Left renal pelvis (tissue), 4 donors: ENCODE measurements at places on chromosomes 7 and 10.

DNA sequence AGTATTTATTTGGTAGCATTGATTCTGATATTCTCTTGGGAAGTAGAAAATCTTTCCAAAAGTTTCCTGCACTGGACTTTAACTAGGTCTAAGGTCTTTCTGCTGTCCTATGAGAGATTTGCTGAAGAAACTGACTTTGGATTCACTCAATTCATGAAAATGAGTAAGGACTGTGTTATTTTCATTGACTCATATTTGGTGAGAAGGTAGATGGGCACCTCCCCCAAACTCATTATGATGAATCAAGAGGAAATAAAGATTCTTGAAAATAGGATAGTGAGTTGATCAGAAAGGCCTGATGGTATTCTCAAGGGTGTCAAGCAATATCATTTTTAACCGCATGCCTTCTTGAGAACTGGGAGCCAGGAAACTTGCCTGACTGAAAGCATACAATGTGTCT, 110.3 kb downstream of the RNF133 start:
- DNase-seq: no peak

DNA sequence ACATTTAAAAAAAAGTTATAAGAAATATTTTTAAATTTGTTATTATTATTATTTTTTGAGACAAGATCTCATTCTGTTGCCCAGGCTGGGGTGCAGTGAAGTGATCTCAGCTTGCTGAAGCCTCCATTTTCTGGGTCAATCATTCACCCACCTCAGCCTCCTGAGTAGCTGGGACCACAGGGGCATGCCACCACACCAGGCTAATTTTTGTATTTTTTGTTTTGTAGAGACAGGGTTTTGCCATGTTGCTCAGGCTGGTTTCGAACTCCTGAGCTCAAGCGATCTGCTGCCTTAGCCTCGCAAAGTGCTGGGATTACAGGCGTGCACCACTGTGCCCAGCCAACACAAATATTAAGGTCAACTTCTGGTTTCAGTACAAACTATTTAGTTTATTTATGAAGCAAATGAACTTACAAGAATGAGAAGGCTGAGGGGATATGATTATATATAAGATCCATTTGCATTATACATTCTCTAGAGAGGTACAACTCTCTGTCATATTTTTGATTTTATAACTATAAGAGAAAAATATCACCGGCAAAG, 45.9 kb upstream of the FAM133B start:
- DNase-seq: no peak

DNA sequence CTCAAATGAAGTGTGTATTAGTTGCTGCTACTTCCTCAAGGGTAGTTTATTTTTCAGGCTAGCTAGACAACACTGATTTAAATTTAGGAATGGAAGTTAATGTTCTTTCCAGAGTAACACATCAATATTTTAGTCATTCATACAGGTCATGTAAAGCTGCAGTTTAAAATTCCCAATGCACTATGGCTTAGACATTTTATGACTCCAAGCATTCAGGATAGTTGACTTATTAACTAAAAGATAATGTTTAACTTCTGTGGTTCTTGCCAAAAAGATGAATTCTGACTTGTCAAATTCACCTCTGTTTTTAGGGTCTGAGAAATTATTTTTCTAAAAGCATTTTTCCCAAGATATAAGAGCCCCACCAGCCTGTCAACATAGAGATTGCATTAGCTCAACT, 131.9 kb downstream of the TFPI2 start:
- DNase-seq: no peak

DNA sequence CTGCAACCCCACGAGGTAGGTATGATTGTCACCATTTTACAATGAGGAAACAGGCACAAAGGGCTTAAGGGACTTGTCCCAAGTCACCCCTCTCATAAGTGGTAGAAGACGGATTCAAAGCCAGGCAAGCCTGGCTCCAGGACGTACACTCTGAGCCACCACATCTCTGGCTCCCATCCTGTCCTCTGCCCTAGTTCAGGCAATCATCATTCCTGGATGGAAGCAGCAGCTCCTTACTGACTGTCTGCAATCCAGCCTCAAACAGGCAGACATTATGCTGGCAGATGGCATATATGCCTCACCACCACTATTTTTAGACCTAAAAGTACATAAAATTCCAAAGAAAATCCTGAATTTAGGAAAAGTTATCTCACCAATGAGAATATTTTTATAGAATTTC, 100.7 kb downstream of the USP6NL start:
- no peak for DNase-seq

GRCh38 chr10:99429517-99430095, 818 bp downstream of the GOT1 start:
- DNase-seq: no peak

GRCh38 chr10:120490288-120490687, 33.3 kb downstream of the PLPP4 start:
- DNase-seq: no peak

DNA sequence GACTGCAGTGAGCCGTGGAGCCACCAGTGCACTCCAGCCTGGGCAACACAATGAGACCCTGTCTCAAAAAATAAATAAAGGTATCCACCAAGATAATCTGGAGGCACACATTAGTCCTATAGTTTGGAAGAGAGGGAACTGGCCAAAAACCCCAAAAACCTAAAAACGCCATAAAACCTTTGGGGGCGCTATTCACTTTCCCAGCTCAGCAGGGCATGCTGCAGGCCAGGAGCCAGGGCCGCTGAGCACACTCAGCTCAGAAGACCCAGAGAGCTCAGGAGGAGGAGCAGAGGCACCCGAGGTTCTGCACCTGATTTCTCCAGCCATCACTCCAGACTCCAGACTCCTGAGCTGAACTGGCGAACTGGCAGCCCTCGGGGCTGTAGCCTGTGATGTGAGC, 167.2 kb upstream of the IMMP2L start:
- no peak for DNase-seq

DNA sequence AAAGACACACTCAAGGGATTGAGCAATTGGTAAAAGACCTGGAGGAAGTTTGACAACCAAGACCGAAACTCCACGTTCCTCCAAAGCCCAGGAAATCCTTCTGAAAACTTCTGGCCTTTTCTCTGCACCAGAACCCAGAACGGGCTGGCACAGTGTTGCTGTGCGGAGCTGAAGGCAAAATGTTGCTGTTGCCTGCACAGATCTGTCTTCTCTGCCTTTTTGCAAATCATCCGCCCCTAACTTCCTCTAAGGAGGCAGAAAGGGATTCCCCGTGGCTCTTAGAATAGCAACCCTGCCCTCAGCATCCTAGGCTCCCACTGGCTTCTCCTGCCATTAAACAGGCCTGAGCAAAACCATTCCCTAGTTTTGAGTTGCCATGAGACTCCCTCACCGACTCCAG, 44.9 kb downstream of the FIGNL1 start:
- DNase-seq: no peak
